ENCODE measurements at places on chromosomes 12 and 14.
A peak's percentile ranks its signal among the peaks of the same experiment; 100 is the strongest.

- no peak for DNase-seq
Observed at GRCh38 chr12:51851413-51852124, 3.1 kb upstream of the FIGNL2 start.

DNA sequence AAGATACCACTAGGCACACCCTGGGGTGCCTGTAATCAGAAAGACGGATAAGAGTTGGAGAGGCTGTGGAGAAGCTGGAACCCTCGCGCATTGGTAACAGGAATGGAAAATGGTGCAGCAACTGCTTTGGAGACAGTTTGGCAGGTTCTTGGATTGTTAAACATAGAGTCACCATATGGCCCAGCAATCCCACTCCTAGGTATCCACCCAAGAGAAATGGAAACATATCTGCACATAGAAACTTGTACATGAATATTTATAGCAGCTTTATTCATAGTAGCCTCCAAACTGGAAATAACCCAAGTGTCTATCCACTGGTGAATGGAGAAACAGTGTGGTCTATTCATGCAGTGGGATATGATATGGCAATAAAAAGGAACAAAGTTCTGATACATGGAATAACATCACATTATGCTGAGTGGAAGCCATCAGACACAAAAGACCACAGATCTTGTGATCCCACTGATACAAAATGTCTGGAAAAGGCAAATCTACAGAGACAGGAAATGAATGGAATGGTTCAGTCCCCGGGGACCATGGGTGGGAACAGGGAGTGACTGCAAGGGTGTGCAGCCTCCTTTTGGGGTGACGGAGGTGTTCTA, 45.4 kb downstream of the JAG2 start:
- DNase-seq = no peak

- no peak for DNase-seq
Observed at GRCh38 chr12:47377414-47378221, 297.9 kb upstream of the AMIGO2 start.

DNA sequence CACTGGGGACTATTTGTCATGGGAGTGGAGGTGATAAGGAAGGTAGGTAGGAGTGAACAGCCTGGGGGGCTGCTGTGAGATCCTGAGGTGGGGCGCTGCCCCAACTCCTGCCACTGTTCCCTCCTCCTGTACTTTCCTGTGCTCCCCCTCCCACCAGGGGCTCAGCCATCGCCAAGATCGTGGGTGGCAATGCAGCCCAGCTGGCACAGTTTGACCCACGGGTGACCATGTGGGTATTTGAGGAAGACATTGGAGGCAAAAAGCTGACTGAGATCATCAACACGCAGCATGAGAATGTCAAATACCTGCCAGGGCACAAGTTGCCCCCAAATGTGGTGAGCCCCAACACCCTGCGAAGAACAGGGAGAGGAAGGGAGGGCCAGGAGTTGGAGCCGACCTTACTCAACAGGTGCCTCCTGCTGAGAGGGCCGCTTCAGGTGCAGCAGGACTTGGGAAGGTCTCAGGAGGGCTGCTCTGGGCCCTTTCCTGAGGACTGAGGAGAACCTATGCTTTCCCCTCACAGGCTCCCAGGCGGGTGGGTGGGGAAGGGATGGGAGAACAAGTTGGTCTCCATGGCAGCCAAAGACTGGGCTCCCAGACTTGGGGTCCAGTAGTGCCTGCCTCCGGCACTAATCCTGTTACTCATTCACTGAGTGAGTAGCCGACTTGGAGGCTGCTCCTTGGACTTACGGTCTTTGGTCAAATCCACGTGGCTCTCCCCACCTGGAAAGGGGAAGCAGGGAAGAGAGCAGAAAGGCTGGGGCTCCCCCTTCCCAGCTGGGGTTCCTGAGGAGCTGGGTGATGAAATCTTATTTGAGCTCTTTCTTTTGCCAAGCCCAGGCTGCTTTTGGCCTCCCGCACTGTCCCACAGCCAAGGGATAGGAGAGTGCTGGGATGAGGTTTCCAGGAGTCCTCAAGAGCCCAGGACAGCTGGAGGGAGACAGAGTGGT, 884 bp downstream of the GPD1 start:
- DNase-seq = no peak

DNA sequence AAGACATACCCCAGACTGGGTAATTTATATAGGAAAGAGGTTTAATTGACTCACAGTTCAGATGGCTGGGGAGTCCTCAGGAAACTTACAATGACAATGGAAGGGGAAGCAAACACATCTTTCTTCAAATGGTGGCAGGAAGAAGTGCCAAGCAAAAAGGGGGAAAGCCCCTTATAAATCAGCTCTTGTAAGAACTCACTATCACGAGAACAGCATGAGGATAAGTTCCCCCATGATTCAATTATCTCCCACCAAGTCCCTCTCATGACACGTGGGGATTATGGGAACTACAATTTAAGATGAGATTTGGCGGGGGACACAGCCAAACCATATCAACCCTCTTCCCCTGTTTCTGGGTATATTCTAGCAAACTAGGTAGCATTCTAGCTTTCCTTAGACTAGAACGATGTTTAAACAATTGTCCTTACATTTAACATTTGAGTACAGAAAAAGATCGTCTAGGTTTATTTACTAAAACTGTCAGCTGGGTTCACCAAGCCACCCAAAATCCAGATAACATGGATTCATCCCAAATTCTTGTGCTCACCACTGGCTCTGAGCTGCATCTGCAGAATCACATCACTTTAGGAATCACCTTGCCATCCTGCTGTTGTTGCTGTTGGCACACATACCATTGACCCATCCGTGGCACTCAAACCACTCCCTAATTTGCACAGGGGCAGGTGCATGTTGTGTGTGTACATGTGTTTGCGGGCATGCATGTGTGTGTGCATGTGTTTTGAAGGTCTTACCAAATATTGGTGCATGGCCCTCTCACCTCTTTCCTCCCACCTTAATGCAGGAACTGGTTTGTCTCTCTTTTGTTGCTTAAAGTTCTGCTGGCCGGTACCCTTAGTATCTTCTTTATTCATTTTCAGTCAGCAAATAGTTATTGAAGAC, 36.4 kb upstream of the VASH1 start:
- no peak for DNase-seq

DNA sequence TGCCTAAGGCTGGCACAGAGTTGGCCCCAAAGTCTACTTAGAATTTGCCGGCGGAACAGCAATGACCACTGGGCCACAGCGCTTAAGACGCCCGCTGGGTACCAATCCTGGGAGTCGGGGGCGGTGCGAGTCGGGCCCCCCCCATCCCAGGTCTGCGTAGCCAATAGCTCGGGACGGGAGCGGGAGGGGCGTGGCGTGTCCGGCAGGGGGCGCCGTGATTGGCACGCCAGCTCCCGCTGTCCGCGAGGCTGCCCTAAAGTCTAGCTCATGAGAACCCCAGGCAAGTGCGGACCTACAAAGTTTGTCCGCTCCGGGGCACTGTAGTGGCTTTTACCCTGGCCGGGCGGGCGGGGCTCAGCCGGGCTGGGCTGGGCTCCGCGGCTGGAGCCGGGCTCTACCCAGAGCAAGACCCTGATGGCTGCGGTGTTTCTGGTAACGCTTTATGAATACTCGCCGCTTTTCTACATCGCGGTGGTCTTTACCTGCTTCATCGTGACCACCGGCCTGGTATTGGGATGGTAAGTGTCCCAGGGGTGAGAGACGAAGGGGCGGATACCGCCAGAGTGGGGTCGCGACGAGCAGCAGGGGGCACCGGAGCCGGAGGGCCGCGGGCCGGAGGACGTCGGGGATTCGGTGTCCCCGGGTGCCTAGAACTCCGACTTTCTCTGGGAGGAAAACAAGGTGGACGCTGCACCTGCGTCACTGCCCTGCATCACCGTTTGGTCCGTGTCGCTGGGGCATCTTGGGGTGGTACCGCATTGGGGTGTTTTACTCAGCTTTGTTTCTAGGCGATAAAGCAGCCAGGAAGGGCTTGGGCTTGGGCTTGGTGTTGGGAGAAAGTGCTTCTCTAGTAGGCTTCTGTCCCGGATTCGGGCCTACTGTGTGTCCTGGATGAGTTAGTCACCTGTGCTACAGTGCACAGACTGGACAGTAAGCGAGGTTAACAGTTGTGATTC, at the start of gene CGRRF1:
Gene CGRRF1, plus strand, starts transcription at position 361 of the 956 bp plus-strand sequence. Its CDS starts 54 bp downstream, at position 415.
- DNase-seq = peak; percentile 90

DNA sequence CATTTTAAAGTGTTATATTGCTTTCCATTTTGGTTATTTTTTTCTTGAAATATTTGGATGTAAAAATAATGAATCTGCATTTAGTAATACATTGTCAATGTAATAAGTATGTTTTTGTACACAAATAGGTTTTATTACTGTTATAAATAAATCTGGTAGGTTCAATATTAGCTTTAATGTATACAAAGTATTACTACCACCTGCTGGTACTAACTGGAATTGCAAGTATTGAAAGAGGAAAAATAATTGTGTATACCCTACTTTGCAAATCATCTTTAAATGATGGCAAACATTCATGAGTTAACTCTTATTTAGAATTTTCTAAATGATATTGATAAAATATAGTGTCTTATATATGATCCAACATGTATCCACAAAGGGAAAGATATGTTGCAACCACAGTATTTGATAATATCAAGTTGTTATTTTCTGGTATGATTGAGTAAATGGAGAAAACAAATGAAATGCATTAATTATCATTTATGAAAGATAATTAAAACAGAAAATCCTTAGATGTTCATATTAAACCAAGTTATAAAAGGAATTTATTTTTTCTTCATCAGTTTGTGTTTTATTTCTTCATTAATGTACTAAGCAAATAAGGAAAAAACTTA, 3.2 kb downstream of the OR4K2 start:
- no peak for DNase-seq

DNA sequence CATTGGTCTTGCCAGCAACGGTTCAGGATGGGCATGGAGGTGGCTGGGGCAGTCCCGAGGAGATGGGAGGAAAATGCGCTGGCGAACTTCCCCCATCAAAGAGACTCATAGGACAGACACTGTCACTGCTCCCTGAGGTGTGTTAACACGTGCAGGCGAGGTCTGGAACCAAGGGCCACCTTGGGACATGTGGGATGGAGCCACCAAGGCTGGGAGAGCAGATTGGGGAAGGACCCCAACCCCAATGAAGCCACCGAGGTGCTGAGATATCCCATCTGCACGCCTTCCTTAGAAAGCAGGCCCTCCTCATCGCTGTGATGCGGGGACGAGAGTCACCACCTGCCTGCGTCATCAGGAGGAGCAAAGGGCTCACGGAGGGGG, 16.9 kb upstream of the BEGAIN start:
- no peak for DNase-seq

GRCh38 chr12:27627123-27627852, 69.0 kb upstream of the REP15 start:
- no peak for DNase-seq

Data from right kidney (tissue), 9 donors.